Stimulated activated CD4-positive, alpha-beta T cell treated with anti-CD3 and anti-CD28 coated beads, Interleukin-1b, Interleukin-23, amount 100 ng/mL, for 4 hours (primary cell): ENCODE measurements at places on chromosomes 1 and 21.

DNA sequence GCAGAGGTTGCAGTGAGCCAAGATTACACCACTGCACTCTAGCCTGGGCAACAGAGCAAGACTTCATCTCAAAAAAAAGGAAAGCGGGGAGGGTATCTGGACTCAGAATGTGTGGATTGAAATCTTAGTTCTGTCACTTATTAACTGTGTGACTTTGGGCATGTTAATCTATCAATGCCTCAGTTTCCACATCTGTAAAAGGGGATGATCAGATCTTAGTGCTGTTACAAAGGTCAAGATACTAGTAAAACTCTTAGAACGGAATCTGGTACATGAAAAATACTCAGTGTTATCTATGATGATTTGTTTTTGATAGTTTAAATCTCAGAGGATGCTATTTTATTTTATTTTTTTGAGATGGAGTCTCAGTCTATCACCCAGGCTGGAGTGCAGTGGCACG, 10.5 kb downstream of the FAM76A start:
- DNase-seq, result no peak

DNA sequence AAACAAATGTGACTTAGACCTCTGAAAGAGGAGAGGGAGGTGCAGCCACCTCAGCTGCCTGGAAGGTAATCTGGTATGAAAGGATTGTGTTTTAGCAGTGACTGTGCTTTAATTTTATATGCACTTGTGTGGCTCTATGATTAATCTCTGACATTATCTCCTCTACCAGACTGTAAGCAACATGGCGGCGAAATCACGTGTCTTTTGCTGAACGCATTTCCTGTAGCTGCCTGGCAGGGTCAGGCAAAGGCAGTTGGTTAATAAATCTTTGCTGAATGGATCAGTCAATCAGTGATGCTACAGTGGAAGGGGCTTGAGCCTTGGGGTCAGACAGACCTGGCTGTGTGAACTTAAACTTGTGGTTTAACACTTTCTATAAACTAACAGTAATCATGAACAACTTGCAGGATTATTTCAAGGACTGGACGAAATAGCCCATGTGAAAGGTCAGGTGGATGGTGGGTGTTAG, 96.9 kb downstream of the ADSS2 start:
- DNase-seq, result no peak

- DNase-seq, result peak; percentile 60
Measured at GRCh38 chr1:32334864-32335534, 1.0 kb downstream of the MARCKSL1 start.

DNA sequence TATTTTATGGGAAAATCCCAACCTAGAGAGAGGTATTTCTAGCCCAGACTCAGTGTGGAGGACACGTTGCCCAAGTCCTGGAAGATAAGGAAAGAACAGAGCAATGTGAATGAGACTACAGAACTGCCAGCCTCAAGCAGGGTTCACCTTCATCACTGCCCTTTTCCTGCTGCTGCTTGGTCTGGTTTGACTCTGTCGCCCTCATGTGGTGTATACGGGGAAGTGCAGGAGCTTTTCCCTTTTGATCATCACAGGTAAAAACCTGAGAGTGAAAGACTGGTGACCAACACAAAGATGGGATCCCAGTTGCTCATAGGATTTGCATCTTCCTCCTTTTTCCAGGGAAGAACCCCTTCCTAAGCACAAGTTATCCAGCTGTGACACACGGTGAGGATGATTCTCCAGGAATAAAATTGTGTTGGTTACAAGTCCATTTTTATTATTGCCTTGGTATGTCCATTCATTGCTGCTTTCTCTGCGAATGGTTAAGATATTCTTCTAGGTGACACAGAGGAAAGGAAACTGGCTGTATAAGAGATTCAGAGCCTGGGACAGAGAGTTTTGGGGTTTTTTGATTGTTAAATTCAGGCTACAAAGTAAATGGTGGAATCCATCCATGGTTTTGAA, 89.5 kb upstream of the CD53 start:
- no peak for DNase-seq

- no peak for DNase-seq
Measured at GRCh38 chr1:205013683-205014367, 29.2 kb upstream of the CNTN2 start.

DNA sequence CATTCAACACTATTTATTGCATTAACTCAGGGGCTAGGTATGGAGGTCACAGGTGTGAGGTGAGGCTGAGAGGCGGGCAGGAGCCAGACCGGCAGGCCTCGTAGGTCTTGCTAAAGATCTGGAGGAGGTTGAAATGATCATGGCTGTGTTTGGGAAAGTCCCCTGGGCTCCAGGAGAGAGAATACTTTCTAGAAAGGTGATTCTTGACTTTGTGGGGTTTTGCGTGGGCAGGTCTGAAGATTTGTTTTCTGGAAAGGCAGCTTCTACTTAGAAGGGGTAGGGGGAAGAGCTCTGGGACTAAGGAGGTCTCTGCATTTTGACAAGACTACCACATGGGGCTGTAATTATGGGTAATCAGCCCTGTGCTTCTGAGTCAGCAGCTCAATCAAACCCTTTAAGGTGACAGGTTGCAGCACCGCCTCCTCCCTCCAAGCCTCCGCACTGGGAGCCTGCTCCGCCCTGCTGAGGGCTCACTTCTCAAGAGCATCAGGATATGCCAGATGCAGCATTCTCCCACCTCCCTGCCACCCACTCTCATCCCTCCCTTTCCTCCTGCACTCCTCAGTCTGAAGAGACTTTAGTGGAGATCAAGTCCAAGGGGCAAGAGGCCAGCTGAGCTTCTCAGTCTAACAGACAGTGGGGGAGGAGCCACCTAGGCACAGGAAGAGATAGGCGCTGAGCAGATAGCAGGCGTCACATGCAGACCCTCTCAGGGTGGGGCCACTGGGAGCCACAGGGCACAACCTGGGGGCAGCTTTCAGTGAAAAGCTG, 30.5 kb downstream of the SLC30A1 start:
- DNase-seq, result peak; percentile 9

GRCh38 chr1:110258734-110259133, 48.6 kb downstream of the KCNC4 start:
- DNase-seq, result no peak

DNA sequence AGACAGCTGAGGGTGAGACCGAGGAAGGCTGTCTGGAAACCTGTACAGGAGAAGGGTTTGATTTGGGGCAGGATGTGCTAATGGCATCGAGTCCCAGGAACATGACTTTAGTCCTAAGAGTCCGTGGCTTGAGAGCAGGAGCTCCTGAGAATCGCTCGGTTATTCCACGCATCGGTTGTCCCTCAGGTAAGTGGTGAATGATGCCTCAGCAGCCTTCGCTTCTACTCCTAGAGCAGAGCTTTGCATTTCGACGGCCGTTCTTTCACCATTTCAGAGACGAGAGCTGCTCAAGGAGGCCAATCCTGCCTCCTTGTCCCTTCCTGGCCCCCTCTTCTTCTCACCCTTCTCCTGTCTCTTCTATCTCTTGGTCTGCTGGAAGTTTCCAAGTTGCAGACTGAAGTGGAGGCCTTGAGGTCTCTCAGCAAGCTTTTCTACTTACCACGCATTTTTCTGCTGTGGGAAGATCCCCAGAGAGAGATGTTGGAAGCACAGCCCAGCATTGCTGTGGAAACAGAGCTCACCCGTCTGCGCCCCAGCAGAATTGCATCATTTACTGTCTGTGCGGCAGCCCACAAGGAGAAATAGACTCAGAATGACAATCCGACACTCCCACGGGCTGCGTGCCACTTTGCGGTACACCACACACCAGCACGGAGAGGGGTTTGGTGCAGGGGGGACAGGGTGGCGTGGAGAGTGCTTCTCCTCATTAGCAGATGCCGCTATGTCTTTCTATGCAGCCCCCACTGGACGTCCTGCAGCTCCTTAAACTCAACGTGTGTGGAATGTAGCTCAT, 270.7 kb upstream of the C1orf174 start:
- no peak for DNase-seq

GRCh38 chr21:43334214-43334958, 92.5 kb downstream of the SIK1 start:
- no peak for DNase-seq

DNA sequence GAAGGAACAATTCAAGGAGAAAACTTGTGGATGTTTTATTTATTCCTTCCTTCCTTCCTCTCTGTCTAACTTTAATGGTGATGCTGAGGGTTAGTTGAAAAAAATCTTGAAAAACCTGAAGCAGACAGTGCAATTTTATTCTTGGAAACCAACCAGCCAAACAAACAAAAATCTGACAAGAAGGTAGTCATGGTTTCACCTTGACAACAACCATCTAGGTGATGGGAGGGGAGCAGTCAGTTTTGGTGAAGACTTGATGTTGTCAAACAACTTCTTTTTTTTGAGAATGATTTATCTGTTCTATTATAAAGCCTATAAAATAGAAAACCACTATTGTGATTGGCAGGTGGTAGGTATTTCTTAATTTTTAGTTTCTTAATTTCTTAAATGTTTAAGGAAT, 92.4 kb upstream of the GPR88 start:
- no peak for DNase-seq

DNA sequence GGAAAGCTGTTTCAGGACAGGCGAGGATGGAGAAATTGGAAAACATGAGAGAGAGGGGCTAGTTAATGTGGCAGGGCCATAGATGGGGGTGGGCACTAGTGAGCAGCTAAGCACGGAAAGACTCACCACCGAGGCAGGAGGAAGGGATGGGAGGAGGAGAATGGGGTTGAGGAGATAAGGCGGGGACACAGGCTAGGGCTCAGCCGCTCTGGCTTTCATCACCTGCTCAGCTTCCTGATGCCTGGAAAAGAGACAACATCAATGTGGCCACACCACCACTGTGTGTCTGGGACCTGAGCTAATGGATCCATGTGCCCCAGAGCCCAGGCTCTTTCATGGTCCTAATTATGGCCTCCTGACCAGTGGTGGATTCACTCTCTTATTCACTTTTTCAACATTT, 27.6 kb downstream of the PMVK start:
- DNase-seq, result no peak

DNA sequence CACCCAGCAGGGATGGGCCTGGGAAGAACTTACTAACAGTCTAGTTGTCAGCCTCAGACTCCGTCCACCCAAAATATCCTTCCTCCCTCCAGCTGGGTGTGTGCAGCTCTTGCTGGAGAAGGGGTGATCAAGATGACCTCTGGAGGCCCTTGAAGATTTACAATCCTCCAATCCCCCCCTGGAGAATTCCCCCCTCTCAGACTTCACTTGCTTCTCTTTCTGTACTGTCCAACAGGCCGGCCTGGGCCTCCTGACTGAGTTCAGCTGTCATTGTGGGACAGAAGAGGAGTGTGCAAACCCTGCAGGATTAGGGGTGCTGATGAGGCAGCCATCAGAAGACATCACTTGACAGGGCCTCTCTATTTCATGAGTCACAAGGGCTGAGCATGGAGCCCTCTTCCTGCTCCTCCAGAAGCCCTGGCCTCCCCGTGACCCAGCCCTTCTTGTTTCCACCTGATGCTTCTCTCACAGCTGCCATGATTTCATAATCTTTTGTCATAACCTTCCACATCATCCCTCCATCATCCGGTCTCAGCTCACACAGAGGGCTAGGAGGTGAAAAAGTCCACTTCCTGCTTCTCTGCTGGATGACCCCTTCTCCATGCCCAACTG, 17.5 kb upstream of the IGFN1 start:
- no peak for DNase-seq

- no peak for DNase-seq
Measured at GRCh38 chr1:8381618-8382017, 63.7 kb downstream of the SLC45A1 start.

GRCh38 chr1:155043793-155044192, 7.3 kb upstream of the ADAM15 start:
- no peak for DNase-seq

- DNase-seq, result no peak
Measured at GRCh38 chr1:230971771-230972170, 6.9 kb downstream of the TTC13 start.

- no peak for DNase-seq
Measured at GRCh38 chr1:156150333-156151011, 2.9 kb upstream of the SEMA4A start.

DNA sequence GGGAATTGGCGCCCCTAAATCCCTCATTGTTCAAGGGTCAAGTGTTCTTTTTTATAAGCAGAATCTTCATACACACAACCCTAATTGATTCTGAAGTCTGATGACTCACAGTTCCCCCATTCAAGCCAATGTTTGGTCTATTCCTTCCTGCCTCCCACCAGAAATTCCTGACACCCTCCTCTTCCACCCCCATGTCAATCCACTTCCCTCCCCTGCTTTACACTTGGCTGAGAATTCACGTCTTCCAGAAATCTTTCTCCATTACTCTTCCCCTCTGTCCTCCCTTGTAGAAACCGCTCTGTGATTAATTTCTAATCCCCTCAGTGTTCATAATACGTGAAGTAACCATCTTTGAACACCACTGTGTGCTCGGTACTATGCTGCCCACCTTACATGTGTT, 76.2 kb upstream of the CD34 start:
- no peak for DNase-seq

DNA sequence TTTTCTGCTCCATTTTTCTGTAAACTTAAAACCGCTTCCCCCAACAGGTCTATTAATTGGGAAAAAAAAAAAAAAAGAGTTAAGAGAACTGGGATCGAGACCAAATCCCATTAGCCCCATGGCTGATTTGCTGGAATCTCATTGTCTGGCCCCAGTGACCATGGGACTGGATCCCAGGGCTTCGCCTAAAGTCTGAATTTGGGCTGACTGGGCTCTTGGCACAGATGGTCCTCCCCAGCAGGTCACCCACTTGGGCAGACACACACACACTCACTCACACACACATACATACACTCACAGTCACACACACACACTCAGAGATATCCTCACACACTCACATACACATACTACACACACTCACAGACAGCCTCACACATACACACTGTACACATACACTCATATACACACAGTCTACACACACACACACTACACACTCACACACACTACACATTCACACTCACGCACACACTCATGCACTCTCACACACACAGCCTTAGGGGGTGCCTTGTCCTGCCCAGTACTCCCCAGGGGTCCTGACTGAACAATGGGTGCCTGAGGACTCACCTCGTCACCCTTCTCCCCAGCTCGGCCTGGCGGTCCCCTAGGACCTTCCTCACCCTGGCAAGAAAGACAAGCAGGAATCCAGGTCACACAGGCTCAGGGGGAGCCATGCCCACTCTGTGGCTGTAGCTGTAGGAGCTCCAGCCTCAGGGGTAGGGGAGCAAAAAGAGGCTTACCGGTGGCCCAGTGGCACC, 7.5 kb downstream of the COL9A2 start:
- no peak for DNase-seq

- no peak for DNase-seq
Measured at GRCh38 chr1:98468111-98468717, 193.3 kb upstream of the SNX7 start.

- DNase-seq, result no peak
Measured at GRCh38 chr1:151846062-151846568, 6.5 kb upstream of the C2CD4D start.

- no peak for DNase-seq
Measured at GRCh38 chr1:245205396-245205795, 50.6 kb downstream of the KIF26B start.
